ENCODE measurements at places on chromosomes 7 and 10.

DNA sequence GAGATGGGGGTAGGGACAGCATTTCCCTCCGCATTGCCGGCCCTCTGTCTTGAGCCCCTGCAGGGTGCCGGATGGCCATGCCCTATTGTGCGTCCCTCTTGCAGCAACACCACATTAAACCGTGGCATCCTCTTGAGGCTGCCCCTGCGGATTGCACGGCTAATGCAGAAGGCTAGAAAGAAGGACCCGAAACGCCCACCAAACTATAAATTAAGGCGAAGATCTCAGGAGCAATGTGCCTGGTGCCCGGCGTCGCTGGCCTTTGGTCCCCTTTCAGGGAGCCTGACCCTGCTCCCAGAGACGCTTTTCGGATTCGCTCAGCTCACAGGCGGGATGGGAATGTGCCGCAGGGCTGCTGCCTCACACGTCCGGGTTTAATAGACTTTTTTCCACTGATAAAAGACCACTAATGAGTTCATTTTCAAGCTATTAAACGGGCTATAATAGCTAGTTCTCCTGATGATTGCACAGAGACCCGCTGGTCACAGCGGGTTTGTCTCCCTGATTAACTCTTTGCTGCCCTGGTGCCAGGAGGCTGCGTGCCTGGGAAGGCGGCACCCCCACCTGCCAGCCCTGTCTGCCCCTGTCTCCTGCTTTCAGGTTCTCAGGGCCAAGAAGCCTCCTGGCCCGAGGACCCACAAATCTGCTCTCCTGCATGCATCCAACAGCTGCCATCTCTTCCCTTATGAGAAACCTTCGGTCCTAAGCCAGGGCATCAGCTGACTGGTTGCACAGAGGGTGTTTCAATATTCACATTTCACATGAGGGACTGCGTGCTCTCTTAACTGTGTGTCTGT is 128.3 kb downstream of the ADARB2 start:
- DNase-seq, result no peak

- no peak for DNase-seq
Measured at GRCh38 chr7:51374936-51375335, 58.3 kb upstream of the COBL start.

GRCh38 chr7:28865601-28866144 is 92.5 kb downstream of the TRIL start:
- no peak for DNase-seq

DNA sequence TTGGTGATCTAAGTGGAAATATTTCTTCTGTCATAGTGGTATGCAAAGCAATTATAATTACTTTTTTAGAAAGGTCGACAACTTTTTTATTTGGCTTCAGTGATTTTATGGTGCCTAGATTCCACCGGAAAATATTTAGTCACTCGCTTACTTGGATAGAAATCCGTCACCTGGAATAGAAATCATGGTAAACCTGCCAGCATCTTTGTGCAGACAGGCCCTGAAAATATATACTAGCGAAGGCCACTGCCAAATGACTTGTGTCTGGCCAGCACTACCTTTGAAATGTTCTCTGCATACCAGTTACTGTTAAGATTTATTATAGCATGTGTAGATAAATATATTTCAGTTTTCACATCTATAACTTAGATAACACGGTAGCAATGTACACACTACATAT is 226.4 kb downstream of the AGMO start:
- DNase-seq, result no peak

DNA sequence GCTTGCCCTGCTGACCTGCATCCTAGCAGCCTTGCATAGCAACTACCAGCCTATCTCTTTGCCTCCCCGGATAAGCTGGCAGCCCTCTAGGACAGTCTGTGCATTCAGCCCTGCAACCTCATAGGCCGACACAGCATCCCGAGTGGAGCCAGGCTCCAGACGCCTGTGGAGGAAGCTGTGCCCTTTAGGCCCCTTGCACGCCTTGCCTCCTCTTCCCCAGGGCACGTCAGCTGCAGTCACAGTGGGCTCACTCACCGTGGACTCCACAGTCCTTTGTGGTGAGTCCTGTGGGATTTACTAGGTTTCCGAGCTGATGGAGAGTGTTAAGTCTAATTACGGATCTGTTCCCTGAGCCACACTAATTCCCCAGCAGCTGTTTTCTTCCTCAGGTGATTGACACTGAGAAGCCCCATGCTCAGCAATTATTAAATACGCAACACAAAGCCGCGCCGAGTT is 540.0 kb downstream of the TCERG1L start:
- DNase-seq, result no peak

- DNase-seq, result no peak
Measured at GRCh38 chr7:99004781-99005500, 126.6 kb downstream of the TRRAP start.

- no peak for DNase-seq
Measured at GRCh38 chr7:5622746-5623145, 158.7 kb downstream of the RNF216 start.

DNA sequence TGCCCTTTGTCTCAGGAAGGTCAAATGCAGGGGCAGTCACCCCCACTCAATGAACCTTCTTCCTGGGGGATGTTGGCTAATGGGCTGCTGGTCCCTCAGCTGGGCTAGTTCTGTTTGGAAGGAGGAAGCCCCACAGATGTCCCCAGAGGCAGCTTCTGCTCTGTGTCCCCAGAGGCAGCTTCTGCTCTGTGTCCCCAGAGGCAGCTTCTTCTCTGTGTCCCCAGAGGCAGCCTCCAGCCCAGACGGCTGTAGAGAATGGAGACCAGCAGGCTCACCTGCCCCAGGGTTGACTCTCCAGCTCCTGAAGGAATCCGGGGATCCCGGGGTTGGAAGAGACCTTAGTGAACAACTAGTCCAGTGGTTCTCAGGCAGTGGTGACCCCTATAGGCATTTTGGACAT is 62.5 kb upstream of the LEP start:
- no peak for DNase-seq

GRCh38 chr10:129972966-129973673 is 9.0 kb upstream of the EBF3 start:
- DNase-seq, result no peak

DNA sequence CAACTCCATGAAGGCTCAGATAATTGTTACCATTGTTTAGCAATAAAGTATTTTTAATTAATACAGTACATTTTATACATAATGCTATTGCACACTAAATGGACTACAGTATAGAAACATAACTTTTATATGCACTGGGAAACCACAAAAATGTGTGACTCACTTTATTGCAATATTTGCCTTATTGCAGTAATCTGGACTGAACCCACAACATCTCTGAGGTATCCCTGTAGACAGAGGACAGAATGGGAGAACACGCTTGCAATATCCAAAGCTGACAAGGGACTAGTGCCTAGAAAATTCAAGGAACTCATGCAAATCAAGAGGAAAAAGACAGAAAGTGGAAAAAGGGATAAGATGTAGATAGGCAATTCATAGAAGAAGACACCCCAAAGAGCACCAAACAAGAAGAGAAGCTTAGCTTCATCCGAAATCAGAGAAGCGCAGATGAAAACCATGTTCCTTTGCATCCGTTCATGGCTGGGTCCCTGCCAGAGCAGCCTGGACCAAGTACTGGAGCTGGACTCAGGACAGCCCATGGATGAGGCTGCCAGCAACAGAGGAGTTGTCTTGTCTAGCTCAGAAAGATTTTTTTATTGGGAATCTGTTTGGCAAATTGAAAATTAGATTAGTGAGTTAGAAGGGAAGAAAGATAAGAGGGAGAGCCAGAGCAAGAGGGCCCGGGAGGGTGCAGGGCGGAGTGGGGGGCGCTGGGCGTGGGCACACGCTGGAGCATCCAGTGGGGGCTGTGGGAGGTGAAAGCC is 16.0 kb upstream of the GALNTL5 start:
- no peak for DNase-seq

DNA sequence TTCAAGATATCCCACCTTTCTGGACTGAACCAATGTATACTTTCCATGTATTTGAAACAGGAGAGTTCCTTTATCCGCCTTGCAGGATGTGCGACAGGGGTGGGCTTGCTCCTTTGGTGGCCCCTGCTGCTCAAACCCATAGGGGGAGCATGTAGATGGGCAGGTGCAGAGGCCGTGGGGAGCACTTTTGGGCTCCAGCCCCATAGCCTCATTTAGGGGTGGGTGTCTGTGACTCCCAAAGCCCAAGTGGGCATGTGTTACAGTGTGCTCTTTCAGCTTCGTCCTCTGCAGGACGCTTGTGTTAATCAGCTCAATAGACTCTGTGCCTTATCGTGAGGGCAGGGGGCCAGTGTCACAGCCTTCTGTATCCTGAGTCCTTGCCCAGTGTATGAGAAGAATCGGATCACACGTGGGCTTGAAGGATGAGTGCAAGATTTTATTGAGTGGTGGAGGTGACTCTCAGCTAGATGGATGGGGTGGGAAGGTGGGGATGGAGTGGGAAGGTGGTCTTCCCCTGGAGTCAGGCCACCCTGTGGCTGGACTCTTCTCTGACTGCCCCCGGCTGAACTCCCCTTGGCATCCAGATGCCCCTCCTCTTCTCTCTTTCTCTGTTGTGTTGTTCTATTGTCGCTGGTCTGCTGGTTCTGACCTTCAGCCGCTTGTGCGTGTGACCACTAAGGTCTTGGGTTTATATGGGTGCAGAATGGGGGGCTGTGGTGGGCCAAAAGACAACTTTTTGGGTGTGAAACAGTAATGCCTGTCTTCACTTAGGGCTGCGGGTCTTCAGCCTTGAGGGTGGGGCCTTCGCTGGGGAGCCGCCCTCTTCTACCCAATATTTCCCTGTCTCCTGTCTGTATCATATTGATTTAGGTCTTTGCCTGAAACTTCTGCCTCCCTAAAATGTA is 262.2 kb downstream of the GLRX3 start:
- DNase-seq, result no peak

DNA sequence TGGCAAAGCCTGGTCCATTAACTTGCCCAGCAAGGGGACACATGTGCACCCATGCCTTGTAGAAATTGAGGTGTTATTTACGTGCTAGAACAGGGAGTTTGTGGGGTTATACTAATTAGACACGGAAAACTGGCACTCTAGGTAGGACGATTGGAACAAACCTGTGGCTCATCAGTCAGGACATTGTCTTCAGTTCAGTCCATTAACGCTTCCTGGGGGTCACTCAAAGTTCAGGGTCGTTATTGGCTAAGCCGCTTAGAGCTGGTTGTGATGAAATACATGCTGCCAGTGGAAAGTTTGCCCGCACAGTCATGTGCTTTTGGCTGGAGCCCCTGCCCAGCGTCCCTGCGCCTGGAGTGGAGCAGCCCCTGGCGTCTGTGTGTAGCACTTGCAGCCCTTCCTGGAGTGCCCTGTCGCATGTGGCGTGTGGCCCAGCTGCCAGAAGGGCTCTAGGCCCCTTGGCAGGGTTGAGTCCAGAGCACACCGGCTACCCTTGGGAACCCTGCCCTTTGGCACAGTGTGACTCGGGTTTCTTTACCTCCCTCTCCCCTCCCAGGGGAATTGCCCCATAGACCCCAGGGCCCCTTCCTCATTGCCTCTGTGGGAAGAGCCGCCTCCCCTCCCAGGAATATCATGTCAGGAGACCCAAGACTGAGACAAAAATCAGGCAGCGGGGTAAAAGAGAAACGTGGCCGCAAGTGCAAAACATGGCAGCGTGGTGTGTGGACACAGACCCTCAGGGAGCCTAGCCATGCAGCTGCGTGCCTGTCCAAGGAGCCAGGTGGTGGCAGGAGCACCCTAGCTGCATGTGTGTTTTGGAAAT is 9.8 kb downstream of the ZNF775 start:
- no peak for DNase-seq

GRCh38 chr7:10584886-10585285 is 388.8 kb upstream of the PHF14 start:
- no peak for DNase-seq

GRCh38 chr7:110852156-110852940 is 238.6 kb upstream of the LRRN3 start:
- DNase-seq, result no peak

DNA sequence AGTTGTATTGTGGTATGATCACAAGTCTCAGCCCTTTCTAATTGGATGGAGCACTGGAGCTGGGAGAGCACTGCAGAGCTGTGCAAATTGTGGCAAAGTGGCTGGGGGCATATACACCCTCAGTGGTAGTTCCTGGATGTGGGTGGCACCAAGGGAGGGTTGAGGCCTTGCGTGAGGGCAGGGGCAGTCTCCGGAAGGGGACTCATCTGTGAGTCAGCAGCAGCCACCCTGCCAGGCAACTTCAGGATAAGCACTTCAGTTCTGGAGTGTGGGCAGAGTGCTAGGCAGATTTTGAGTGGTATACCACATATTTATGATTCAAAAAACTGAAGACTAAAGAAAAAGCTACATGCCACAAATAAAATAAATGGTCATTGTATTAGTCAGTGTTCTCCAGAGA is 210.5 kb downstream of the ETV1 start:
- DNase-seq, result no peak

- DNase-seq, result no peak
Measured at GRCh38 chr7:101659706-101660105, 30.6 kb upstream of the MYL10 start.

DNA sequence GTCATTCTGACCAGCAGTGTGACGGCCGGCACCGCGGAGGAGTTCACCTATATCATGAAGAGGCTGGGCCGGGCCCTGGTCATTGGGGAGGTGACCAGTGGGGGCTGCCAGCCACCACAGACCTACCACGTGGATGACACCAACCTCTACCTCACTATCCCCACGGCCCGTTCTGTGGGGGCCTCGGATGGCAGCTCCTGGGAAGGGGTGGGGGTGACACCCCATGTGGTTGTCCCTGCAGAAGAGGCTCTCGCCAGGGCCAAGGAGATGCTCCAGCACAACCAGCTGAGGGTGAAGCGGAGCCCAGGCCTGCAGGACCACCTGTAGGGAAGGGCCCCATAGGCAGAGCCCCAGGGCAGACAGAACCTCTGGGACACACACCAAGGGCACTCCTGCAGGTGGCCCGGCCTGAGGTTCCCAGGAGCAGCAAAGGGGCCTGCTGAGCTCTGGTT is 9.0 kb downstream of the RBP3 start:
- no peak for DNase-seq

DNA sequence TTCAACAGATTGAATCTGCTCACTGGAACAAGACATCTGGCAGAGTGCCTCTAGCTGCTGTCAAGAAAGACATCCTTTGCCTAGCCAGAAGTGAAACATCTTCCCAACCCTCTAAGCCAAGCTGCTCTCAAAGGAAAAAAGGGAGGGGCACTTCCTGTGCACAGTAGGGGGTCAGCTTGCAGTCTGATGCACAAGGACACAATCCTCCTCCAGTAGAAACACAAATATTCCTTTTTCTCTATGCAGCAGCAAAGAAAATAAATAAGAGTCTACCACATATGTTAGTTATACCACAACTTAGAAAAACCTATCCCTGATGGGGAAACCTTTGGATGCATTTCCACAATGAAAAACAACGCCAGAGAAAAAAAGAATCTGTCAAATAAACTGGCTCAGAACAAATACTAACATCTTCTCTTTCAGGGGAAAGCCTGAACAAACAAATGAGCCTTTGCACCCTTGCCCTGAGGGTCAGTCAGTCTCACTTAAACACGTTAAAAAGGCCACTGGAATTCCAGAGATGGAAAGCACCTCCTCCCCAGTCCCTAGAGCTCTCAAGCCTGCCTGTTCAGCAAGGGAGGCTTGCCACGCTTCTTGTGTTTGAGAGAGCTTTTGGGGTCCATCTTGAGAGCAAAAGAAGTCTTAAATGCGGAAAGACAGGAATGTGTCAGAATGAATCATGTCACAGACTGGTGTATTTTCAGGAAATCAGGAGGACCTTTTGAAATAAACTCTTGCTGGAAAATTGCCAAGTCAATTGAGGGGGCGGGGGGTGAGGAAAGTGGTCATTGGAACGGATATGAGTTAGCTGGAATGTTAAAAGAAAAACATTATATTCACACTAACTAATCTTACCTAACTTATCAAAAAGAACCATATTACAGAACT is 7.5 kb downstream of the LAMB1 start:
- no peak for DNase-seq

Measured in stimulated activated CD4-positive, alpha-beta T cell treated with anti-CD3 and anti-CD28 coated beads, Interleukin-4, amount 100 ng/mL, for 1 hour (primary cell).